ENCODE measurements at places on chromosomes 6 and 20.

DNA sequence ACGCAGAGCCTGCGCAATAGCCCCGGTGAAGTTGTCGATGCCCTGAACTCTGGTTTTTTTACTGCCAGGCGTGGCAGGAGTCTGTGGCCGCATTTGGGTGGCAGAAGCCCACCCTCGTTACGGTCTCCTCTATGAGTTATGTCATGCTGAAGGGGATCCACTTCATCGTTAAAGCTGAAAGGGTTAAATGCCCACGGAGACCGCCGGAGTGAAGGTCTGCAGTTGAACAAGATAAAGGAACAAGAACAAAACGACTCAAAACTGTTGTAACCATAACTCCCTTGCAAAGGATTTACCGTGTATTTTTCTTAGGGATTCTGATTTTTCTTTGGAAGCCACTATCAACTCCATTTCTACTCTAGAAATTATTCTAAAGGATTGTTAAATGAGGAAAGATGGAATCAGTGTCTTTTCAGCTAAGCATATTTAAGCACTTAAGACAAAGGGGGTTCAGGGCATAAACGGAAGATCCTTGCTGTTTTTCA lies 501 bp upstream of the ELOVL5 start:
- no peak for DNase-seq

GRCh38 chr6:41678511-41679084 lies 40.3 kb downstream of the MDFI start:
- DNase-seq = no peak

DNA sequence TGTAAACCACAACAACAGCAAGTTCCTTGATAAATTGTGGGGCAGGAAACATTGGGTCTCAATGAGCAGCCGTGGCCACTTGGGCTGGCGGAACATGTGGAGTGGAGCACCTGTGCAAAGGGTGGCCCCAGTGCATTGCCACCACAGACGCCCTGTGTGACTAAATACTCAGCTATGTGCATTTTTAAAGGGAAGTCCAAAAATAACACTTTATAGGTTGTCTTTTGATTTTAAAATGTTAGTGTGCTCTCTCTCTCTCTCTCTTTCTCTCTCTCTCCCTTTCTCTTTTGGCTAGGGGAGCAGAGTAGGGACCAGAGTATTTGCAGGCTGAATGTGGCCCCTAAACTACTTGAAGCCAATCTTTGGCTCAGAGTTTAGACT lies 236.3 kb downstream of the BCAS1 start:
- no peak for DNase-seq

DNA sequence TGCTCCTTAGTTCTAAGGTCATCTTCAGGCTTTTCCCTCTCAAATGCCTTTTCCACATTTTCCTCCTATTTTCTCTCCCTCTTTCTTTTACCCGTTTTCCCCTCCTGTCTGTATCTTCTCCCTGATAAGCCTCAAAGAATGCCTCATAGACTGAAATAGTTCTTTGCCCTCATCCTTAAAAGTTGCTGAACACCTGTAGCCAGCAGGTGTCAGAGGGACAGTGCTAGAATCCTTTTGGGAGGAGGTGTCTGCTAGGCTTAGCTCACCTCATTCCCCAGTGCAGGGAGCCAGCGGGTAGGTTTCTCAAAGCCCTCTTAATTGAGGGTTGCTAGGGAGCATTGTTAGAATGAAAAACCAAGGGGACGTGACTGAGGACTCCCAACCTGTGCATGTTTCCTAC lies 204.0 kb downstream of the TSHZ2 start:
- no peak for DNase-seq

DNA sequence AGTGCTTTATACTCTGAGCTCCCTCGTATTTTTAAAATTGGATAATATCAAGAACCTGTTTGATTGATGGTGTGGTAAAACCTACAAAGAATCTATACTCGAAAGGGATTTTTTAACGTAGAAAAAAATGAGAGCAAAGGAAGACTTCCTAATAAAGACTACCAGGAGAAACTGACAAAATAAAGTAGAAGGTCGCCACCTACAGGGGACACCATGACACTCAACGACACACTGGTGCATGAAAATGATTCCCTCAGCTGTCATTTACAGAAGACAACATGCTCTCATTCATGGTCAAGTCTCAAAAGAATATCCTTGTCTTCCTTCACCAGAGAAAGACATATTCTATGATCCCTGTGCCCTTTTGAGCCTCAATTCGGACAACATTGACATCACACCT lies 10.1 kb upstream of the NHSL1 start:
- peak; percentile 32 for DNase-seq

GRCh38 chr20:56098981-56099500 lies 93.7 kb upstream of the CBLN4 start:
- no peak for DNase-seq

DNA sequence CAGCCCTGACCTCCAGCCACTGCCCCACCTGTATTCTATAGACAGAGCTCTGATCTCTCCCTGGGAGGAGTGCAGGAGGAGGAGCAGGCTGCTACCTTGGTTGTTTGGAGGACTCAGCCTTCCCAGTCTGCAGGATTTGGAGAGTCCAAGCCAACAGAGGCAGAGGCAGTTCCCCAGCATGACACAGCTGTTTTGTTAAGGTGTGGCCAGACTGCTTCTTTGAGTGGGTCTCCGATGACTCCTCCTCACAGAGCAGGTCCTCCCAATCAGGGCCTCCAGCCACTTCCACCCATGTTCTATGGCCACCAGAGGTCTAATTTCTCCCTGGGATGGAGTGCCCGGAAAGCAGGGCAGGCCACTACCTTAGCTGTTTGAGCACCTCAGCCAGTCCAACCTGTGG lies 203.5 kb downstream of the HACE1 start:
- DNase-seq = no peak

- no peak for DNase-seq
These were observed 1.7 kb downstream of the ASXL1 start for GRCh38 chr20:32359633-32360332.

GRCh38 chr6:125738276-125738675 lies 11.2 kb upstream of the HEY2 start:
- DNase-seq = no peak

DNA sequence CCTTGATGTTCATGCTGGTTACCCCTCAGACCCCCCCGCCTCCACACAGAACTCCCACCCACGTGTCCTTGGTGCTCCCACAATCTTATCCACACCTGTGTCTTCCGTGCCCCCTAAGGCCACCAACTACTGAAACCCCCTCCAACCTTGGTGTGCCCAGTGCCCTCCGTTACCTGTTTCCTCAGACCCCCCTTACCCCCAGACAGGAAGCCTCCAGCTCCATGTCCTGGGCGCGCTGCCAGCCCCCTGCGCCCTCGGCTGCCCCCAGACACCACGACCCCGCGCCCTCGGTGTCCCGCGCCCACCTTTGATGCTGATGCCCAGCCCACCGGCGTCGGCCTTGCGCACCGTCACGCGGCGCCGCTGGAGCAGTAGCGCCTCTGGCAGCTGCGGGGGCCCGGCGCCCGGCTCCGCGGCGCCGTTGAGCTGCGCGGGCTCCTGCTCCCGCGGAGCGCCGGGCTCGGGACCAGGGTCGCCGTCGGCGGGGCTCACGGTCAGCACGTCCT lies 504 bp downstream of the SNTA1 start:
- no peak for DNase-seq

DNA sequence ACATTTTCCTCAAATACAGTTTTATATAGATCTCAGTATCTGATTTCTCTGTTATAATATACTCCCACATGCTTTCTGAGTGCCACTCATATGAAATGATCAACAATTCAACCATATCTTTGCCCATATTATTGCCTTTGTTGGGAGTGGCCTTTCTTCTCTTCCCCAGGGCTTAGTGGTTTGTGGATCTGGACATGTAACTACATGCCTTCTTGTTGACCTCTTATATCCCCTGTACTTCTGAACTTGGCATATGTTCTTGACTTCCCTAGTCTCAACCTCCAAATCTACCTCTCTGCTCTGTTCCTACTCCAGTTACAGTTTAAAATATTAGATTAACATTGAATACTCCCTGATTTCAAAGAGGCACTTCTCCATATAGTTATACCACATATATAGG lies 34.3 kb upstream of the PRIM2 start:
- DNase-seq = no peak

DNA sequence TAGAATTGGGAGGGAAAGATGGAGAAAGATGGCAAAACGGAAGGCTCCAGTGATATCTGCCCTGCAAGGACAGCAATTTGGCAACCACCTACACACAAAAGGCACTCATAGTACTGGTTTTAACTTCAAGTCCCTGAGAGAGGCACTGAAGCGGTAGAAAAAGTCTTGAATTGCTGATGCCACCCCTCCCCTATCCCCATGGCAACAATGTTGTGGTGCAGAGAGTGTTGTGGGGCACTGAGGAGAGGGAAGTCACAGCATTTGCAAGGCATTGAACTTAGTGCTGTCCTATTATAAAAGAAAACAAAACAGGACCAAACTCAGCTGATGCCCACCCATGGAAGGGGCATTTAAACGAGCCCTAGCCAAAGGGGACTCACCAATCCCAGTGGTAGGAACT lies 343.7 kb downstream of the HAO1 start:
- DNase-seq = no peak

DNA sequence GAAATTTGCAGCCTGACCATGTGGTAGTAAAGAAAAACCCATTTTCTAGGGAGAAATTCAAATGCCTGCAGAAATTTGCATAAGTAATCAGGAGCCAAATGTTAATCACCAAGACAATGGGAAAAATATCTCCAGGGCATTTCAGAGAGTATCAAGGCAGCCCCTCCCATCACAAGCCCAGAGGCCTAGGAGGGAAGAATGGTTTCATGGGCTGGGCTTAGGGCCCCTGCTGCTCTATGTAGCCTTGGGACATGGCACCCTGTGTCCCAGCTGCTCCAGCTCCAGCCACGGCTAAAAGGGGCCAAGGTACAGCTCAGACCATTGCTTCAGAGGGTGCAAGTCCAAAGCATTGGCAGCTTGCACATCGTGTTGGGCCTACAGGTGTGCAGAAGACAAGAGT lies 117.2 kb upstream of the RALGAPA2 start:
- DNase-seq = no peak

DNA sequence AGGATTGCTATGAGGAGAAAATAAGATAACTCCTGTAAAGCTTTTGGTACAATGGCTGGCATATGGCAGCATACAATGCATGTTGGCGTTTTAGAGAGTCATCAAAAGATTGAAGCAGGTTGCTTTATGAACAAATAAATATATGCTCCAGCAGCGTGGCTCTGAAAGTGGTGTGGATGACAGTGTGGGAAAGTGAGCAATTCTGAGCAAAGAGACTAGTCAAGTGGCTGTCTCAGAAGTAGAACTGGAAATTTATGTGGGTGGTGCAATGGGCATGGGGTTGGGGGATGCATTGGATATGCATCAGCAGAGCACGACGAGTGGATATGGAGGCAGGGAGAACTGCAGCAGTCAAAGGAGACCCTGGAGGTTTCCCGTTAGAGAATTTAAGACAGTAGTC lies 66.2 kb upstream of the PHACTR2 start:
- DNase-seq = no peak

GRCh38 chr20:39142407-39143096 lies 180.4 kb downstream of the DHX35 start:
- no peak for DNase-seq

DNA sequence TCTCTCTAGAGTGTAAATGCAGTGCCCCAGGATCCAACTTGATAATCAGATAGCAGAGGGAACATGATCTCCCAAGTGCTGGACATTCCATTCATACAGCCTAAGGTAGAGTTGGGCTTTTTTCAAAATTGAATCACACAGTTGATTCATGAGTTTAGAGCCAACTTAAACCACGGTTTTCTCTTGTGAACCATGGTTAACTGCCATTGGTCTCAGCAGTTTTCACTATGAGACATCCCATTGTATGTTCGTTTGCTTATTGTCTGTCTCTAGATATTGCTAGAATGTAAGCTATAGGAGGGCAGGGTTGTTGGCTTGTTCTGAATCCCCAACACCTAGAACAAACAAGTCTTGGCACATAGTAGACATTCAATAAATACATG lies 37.2 kb upstream of the TAF8 start:
- no peak for DNase-seq

DNA sequence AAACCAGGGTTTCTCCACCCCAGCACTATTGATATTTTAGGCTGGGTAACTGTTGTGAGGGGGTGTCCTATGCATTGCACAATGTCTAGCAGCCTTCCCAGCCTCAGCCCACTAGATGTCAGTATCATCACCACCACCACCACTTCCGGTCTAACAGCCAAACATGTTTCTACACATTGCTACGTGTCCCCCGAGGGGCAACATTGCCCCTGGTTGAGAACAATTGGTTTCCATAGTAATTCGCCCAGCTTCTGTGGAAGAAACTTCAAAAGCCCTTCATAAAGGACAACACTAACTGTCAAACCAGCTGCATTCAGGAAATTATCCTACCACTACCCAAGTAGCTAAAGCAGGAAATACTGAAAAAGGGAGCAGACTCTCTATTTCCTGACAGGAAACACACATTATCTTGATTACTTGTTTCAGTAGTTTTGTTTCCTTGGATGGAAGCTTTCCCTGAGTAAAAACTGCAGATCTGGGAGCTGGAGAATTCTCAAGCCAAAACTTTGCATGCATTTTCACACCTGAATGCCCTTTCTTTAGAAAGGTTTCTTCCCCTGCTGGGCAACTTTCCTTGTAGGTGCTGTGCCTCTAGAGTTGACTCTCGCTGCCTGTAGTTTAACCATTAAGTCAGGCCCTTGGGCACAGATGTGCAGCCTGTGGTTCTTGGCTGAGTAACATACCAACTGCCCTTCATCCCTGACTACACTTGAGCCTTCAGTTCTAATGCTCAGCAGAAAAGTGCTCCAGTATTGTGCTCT lies 23.6 kb downstream of the PKHD1 start:
- DNase-seq = no peak

- DNase-seq = no peak
These were observed 12.8 kb downstream of the KCTD20 start for GRCh38 chr6:36455486-36456027.

DNA sequence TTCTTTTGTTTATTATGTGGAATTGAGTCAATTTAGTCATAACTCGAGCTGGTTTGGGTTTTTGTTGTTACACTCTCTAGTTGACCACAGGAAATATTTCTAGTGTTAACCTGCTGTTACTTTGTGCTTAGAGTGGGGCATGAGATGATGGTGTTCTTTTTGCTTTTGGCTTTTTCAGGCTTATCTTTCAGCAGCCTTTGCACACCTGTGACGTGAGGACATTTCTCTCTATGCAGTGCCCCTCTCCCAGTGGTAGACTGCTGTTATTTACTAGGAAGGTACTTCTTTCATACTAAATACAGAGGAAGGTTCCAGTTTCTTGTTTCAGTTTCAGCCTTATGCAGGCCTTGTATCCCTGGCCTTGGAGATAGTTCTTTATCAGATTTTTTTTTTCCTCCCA lies 766.8 kb upstream of the MAN1A1 start:
- DNase-seq = no peak

DNA sequence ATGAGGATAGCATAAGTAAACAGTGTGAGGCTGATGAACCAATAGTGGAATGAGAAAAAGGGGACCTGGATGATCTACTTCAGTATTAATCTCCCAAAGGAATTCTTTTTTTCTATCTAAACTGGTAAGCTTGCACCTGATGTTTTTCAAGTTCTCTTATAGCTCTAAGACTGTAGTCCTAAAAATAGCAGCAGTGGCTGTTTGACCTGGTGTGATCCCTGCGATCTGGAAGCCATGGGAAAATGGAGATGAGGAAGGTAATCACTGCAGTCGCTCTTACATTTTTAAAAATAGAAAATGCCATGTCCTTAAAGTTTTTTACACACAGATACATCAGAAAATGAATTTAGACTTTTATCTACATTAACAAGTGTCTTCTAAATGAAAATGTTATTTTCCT lies 926.4 kb upstream of the SLC35B3 start:
- DNase-seq = no peak

Data from cerebellar nuclear complex (tissue), 1 donor.